Endodermal cell (in vitro differentiated cells): ENCODE measurements at places on chromosomes 11 and 22. TPM values are rescaled to one million over a fixed set of nuclear protein-coding genes. Genes with fewer than 3 reads are reported as not detected.

- H3K36me3 ChIP-seq: no peaks in the 10 kb centered on the region
- H3K27me3 ChIP-seq: peaks cover 38% of the 10 kb centered on the region
- peak; percentile 71 for DNase-seq
- no peak overlapping the region for H3K27ac ChIP-seq
These were observed 897 bp downstream of the PNPLA5 start for GRCh38 chr22:43890901-43891331.

GRCh38 chr11:106493751-106494150, 416.3 kb downstream of the AASDHPPT start:
- H3K4me1 ChIP-seq: no peaks in the 10 kb centered on the region
- H3K27me3 ChIP-seq: no peaks in the 10 kb centered on the region
- no peak for DNase-seq
- H3K27ac ChIP-seq: no peak overlapping the region
- no peak overlapping the region for H3K4me3 ChIP-seq
- H3K36me3 ChIP-seq: no peaks in the 10 kb centered on the region

DNA sequence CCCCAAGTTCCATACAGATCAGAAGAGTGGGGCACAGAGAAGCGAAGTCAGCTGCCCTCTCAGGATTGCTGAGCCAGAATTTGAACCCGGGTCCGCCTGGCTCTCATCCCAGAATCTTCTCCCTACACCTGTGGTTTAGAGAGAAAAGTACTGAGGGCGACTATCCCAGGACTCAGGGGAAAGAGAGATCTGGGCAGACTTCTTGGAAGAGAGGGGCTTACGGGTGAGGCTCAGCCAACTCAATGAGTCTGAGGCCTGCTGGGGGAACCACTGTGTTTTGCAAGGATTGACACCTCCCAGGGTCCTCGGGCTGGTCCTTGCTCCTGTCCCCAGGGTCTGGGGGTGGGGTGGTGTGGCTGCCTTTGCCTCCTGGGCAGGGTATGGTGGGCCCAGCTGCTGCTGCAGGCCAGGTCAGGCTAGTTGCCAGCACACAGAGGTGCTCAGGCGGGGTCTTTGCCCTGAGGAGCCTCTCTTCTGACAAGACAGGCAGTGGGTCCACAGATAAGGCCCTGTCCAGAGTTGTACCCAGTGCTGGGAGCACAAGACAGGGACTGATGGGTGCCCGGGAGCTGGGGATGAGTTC, 1.2 kb downstream of the CAPN5 start:
- H3K27ac ChIP-seq: no peak overlapping the region
- H3K4me3 ChIP-seq: peak overlapping the region; percentile 86
- peak; percentile 49 for DNase-seq
- peaks cover 8% of the 10 kb centered on the region for H3K4me1 ChIP-seq

DNA sequence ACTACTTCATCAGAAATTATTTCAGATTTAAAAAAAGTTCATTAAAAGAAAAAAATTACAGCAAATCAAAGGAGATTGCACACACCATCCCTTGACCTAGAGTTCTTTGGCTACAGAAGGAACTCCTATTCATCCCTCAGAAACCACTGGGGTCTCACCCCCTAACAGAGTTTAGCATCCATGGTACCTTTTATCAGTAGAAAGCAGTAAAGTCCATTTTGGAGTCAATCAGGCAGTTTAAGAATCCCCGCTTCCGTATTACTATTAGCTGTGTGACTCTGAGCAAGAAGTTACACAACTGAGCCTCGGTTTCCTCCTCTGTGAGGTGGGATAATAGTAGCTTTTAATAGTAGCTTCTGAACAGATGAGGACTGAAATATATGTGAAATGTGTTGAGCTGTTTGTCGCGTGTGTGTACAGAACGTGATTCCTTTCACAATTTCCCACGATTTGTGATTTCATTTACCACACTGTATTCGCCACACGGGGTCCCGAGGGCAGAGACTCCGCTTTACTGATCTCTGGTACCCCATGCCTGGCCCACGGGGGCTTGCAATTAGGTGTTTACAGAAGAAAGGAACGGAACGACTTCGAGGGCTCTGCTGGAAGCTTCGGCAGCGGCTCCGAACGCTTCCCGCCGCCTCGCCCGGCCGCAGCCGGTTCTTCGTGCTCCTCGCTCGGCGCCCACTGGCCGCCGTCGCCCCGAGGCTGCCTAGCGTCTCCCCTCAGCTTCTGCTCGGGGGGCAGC, 72.5 kb upstream of the ZBED5 start:
- no peaks in the 10 kb centered on the region for H3K36me3 ChIP-seq
- H3K4me3 ChIP-seq: peak overlapping the region; percentile 80
- peak overlapping the region; percentile 80 for H3K27ac ChIP-seq
- peaks cover 37% of the 10 kb centered on the region for H3K27me3 ChIP-seq

DNA sequence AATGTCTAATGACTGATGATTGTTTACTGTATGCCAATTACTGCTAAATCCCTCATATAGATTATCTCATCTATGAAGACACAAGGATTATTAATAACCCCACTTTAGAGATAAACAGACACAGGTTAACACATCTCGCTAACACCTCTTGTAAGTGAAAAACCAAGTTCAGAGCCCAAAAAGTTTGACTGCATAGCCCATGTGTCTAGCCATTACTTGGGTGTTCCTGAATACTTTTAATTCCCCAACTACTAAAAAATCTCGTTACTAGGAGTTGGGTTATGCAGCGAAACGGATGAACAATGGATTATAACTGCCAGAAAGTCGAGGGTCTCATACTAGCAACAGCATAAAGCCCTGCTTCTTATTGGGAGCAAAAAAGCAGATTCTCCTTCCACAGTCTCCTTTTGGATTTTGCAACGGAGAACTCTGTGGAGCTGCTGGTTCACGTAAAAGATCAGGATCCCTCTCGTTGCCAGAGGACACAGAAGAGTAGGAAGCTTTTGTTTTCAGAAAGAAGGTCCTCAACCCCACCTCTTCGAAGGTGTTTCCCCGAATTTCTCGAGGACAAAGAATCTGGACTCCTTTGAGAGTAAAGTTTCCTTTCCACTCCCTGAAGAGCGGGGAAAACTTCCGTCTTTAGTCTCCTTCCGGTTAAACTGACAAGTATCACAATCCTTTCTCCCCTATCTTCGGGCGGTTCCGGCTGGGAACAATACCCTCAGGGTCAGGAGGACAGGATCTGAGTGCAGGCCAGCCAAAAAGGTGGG, 979 bp downstream of the ZBED5 start:
- DNase-seq: no peak
- H3K4me3 ChIP-seq: peak overlapping the region; percentile 98
- peaks cover 41% of the 10 kb centered on the region for H3K36me3 ChIP-seq

Gene HBG1
- not detected in 3 replicates for total RNA-seq

Gene OR51B5
- total RNA-seq: 1.1 and 1.8 TPM in 2 replicates

Gene AQP11
- 2.0 and 2.6 TPM in 2 replicates for total RNA-seq
